Pancreas (tissue), 10 donors: ENCODE measurements at places on chromosomes 6 and 20. TPM values are rescaled to one million over a fixed set of nuclear protein-coding genes. Genes with fewer than 3 reads are reported as not detected.

PGC gene
- total RNA-seq, result 6.2 TPM

BPIFB1 gene
- not detected for total RNA-seq

ZNF311 gene
- 0.58 TPM for total RNA-seq

PAX1 gene
- total RNA-seq, result not detected

NFATC2 gene
- 4.3 TPM for total RNA-seq

MUC22 gene
- not detected for total RNA-seq

DNA sequence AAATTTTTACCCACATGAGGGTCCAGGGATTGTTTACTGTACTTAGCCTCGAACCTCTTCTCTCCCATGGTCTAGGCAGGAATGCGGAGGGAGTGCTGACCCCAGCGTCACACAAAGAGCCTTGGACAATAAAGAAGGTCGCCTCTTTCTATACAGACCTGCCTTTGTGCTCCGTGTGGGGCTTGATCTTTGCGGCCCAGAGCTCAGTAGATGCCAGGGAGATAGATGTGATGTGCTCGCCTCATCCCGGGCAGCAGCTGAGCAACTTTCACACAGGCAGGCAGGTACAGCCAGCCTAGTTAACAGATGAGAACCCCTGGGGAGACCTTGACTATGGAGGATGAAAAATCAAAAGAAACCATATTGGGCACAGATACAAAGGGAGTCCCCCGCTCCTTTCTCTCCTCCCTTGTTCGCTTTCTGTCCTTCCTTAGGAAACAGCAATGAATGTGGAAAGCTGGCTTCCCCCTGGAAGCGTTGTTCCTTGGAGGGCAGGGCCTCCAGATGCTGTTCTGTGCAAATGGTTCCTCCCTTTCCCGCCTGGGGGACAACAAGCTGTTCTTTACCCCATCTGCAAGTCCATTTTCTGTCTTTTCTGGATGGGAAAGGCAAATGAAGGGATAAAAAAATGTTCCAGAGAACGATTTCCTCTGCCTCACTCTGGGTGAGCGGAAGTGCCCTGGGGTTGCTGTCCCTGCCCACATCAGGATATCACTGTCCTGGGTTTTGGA lies 128.3 kb downstream of the OLIG3 start:
- DNase-seq, result no peak

GRCh38 chr20:57075603-57076002 lies 190.8 kb downstream of the BMP7 start:
- no peak for DNase-seq

DNA sequence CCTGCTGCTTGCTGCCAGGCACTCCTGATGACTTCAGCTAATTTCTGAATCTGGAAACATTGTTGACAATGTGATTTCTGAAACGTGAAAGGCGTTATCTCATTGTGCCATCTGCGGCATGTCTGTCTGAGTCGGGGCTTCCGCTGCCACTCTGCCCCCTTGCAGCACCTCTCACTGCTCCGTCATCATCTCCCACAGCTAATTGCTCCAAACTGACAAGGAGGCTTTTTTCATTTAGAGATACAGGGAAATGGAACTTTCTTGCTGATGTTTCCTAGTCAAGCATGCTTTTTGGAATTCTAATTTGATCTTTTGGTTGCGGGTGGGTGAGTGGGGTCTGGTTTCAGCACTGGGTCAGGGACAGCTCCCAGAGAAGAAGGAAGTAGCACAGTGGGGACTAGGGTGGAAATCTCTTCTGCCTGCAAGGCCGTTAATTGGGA lies 233.5 kb downstream of the DHX35 start:
- no peak for DNase-seq

DNA sequence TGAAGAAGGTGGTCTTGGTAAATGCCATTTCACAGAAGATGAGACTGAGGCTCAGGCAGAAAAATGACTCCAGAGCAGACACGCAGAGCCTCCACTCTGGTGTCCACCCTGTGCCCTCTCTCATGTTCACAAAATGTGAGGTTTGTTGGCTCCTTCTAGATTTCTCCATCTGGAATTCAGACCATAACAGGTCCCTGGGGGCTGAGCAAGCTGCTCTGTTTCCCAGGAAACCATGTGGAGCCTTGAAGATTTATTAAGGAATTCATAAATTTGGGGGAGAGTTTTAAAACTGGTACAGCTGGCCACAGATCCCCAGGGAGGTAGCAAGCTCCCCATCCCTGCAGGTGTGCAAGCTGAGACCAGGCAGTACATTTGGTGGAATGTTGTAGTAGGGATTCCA lies 38.8 kb upstream of the SIRPA start:
- DNase-seq, result no peak

- no peak for DNase-seq
Measured at GRCh38 chr6:109421184-109421583, 19.2 kb downstream of the PPIL6 start.

- DNase-seq, result no peak
Measured at GRCh38 chr6:67221226-67221625, 1413.9 kb upstream of the ADGRB3 start.

DNA sequence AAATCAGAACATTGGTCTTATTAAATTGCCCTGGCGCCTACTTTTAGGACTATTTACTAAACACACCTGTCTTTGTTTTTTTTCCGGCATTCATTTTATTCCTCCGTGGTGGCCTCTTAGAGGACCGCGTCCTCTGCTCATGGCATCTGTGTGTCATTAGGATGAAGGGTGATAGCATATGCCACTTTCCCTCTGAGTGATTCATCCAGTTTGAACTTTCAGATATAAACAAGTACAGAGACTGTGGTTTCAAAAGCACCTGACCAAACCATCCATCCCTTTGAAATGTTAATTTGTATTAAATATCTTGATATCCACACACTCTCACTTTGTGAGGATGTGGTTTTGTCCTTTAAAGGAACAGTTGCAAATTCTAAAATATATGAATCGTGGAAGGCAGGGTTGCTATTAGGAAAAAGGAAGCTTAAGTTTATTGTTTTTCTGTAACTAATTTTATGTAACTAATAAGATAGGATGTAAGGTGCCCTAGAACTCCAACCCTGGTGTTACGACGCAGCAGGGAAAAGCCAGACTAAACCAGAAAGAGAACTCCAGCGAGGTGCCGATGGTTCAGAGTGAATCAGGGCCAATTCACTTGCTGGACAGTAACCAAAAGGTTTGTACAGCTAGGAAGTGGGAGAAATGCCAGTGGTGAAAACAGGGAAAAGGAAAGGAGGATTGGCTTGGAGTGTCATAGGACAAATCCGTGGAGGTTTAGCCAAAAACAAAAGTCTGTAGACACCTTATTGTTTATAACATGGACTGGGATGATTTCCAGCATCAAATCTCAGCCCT lies 98.7 kb downstream of the SHLD1 start:
- DNase-seq, result no peak

DNA sequence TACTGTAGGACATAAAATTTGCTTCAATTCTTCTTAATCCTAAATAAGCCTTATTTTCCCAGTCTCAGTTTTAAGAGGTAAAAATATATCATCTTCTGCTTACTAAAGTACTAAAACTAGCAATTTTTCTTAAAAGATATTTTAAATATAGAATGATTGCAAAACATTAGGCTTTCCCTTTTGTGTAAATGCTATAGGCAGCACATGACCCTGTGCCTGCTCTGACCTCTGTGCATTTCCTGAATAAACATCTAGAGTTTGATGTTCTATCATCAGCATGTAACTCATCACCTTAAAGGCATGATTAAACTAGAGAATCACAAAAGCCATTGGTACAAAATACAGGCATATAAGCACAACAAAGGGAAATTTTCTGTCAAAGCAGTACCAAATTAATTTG lies 422.7 kb downstream of the TFAP2B start:
- no peak for DNase-seq

DNA sequence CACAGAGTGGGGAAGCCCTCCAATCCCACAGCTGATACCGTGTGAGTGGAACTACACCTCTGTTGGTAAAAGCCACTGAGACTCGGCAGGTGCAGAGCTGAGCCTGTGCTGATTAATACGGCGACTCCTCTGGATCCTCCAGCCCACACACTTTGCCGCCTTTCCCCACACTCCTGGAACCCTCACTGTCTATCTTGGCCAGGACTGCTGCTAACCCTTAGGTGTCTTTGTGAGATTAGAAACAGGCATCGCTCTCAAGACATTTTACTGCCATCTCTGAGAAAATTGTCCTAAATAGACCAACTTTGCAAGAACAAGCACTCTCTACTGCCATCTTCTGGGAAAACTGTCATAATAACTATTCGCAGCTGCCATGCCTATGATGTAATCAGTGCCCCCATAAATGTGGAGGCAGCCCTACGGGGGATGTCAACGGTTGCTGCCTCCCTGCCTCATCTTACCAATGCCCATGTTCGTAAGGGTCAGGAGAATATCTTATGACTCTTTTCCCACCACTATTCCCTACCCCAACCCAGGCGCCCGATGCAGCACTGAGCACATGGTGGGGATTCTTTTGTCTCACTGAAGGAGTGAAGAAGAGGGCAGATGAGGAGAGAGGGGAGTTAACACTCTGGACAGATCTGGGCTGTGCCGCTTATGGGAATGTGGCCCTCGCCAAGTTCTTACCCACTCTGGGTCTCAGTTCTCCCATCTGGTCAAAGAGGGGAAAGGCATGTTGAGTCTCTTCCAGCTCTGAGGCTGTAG lies 26.1 kb upstream of the KCNB1 start:
- no peak for DNase-seq
